ENCODE measurements at places on chromosomes 6 and 20. TPM values are rescaled to one million over a fixed set of nuclear protein-coding genes. Genes with fewer than 3 reads are reported as not detected.

The CST1 gene
- total RNA-seq: not detected

The SCGN gene
- not detected for total RNA-seq

- no peak for DNase-seq
These were observed 51.0 kb upstream of the TFAP2A start for GRCh38 chr6:10465629-10466499.

- DNase-seq: no peak
These were observed 46.0 kb upstream of the DACT2 start for GRCh38 chr6:168365422-168366165.

The PRKN gene
- total RNA-seq: 5.5 TPM

DNA sequence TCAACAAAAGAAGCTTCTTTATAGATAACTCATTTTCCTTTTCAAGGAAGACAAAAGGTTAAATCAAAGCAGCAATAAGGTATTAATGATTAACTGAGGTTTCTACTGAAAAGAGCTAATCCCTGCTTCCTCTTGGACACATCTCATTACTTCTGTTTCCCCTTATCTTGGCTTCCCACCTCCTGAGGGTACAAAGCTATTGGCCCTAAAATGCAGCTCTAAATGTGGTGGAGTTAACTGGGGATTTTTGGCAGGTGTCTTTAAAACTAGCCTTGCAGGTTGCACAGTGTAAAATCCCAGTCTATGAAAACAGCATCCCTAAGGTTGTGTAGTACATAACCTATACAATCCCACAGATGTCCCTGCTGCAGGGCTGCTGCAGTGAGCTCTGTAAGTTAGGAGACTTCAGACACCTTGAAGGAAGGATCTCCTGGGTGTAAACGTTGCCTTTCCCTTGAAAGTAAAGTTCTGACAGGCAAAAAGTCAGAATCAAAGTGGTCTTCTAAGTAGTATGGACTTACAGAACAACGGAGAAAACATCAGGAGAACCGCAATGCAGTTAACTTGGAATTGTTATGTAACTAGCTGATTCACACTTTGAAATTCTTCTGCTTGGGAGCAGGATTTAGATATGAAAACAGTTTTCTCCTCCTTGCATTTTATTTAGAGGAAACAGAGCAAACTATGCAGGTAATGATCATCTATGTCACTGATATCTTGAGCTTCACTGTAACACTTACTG lies 71.7 kb upstream of the TRAF3IP2 start:
- no peak for DNase-seq

GRCh38 chr6:21953831-21954801 lies 342.7 kb downstream of the PRL start:
- no peak for DNase-seq

DNA sequence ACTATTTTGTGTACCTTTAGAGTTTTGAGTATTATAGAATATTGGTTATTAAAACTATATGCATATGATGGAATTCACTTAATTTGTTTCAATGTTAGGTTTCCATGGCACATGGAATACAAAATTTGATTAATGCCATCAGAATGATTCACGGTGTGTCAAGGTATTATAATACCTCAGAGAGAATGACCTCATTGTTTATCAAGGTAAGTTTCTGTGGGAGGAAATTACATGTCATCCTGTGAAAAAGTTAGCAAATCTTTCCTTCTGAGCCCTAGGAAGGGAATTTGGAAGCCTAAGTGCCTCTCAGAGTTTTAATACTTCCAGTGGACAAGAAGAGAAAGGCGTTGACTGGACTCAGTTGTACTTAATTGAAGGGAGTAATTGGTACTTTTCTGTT lies 40.8 kb downstream of the DNAH8 start:
- DNase-seq: no peak

The TAGAP gene
- 2.7 TPM for total RNA-seq

- DNase-seq: no peak
These were observed 22.3 kb upstream of the APMAP start for GRCh38 chr20:25014816-25015215.

DNA sequence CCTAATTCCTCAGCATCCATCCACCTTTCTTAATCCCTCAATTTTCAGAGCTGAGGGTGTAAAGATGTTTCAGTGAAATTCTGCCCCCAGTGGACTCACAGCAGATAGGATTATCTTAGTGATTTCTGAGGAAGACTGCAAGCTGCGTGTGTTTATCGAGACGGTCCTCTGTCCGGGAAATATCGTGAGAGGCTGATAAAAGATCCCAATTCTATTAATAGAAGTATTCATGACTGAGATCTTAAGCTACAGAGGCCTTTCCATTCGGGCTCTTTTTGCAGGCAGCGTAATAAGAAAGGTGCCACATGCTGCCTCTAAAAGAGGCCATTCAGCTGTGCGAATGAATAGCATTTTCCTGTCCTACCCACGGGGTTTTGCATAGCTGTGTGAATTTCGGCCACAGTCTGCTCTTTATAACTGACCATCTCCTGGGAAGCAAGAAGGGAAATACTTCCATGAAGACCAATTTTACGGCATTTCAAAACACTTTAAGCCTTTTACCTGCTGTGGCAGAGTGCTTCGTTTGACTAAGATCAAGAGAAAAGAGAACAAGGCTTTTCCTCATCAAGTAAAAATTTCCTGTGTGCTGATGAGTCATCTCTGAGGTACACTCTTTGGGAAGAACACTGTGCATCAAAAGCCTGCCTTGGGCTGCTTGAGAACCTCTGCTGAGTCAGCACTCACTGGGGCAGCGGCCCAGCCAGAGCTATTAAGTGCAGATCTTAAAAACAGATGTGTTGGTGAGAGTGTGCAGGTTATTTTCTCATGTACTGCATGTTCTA lies 208.8 kb downstream of the ARHGAP18 start:
- DNase-seq: peak; percentile 43

DNA sequence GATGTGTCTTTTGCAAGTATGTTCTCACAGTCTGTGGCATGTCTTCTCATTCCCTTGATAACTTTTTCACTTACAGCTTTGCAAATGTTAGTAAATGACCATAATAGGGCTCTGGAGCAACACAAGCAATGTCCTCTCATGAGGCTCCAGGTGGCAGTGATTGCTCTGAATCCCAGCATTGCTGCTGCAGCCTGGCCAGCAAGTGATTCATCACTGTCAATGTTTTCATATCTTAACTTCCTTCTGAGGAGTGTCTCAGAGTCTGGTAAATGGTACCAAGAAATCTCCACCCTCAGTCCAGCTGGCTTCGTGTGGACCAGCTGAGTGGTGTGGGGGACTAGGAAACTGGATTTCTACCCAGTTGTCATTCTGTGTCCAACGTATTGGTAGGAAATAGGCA lies 139.6 kb downstream of the MYLK4 start:
- DNase-seq: no peak

The TTI1 gene
- 11.1 TPM for total RNA-seq

GRCh38 chr20:41155261-41155660 lies 17.9 kb downstream of the PLCG1 start:
- DNase-seq: no peak

GRCh38 chr6:138803861-138804260 lies 8.0 kb downstream of the ECT2L start:
- no peak for DNase-seq

The NEU1 gene
- total RNA-seq: 25.8 TPM

DNA sequence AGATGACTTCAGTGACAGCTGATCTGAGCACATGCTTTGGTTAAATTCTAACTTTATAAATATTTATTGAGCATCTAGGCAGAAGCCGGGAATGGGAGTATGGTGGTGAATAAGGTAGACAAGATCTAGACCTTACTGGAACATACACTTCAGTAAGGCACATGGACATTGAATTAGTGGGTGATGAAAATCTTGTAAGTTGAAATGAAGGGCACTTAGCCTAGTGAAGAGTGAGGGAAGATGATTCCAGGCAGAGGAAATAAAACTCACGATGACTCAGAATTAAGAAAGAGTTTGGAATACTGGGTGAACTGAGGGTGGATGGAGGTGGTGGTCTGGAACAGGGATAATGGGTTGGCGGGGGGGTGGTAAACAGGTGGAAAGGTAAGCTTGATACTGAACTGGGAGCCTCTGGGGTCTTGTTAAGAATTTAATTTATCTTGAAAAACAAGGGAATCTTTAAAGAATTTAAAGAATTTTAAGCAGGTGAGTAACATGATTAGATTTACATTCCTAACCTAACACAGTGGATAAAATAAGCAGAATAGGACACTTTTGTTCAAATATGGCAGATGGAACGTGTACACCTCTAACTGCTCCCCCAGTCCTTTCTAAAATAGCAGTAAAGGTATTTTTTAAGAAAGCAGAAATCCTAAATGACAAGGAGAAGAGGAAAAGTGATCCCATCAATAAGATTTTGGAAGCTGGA lies 75.2 kb upstream of the ARHGAP18 start:
- DNase-seq: no peak

- no peak for DNase-seq
These were observed at the start of gene TRIM15 for GRCh38 chr6:30163090-30163917. Gene TRIM15 (plus strand): TSS chr6:30163546. CDS start chr6:30163685, 139 bp downstream.

The ID4 gene
- 69.0 TPM for total RNA-seq

DNA sequence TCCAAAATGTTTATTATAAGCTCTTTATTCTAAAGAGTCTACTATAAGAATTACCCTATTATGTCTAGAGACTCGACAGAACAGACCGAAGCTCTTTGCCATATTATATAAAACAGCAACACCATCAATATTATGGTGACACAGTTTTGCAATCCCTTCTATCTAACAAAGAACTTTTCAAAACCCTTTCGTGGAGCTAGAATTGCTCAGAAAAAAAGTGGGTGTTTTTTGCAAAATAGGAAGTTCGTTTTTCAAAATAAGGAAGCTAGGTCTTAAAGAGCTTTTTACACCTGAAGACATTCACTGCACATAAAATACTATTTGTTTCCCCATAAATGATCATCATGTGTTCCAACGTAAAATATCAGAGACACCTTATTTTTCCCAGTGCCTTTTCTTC lies 240.0 kb downstream of the FOXC1 start:
- no peak for DNase-seq

DNA sequence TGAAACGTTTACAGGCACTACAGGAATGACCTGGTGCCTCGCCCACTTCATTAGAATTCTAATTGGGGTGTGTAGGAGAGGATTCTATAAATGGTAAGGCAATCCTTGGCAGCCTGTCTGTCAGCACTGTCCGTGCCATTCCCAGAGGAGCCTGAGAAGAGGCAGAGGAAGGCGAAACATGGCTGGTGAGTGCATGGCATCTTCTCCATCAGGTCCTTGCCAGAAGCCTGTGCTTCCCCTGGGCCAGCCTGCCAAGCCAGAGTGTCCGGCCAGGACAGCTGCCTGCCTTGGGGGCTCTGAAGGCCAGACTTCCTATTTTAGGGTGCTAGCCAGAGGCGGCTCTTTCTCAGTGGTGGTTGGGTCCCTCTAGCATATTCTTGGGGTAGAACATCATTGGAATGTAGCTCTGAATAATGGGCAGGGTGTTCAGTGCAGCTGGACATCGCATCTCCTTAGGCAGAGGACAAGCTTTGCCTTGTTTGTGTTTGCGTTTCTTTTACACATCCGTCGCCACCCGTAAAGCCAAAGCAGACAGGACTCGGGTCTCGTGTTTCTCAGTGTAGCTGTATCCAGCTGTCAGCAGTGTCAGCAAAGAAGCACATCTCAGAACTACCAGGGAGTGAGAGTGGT lies at the start of gene TGM3:
Gene TGM3, plus strand, starts transcription at position 116 of the 630 bp plus-strand sequence. Its CDS starts 63 bp downstream, at position 179.
- DNase-seq: no peak

The NR2E1 gene
- not detected for total RNA-seq

The PHACTR1 gene
- 1.8 TPM for total RNA-seq

The UBR2 gene
- 31.8 TPM for total RNA-seq

The HLA-DQA2 gene
- 1.8 TPM for total RNA-seq

The ADAM33 gene
- 226 TPM for total RNA-seq

GRCh38 chr6:28906669-28907068 lies 17.1 kb downstream of the TRIM27 start:
- no peak for DNase-seq

The AURKA gene
- 4.3 TPM for total RNA-seq

DNA sequence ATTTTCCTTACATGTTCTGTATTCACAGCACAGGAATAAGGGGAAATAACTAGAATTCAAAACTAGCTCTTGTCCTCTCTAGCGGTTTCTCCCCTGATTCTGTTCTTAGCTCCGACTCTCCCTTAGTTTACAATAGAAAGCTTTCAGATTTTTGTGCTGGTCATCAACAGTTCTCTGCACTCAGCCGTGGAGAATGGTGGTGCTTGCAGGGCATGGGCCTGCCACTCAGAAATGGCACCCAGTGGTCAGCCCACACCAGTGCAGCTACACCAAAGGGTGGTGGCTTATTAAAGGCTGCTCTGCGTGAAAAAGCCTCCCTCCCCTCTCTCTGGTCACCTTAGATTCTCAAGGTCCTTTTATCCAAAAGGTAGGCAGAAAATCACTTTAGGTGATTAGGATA lies 123.5 kb downstream of the SASH1 start:
- no peak for DNase-seq

- DNase-seq: no peak
These were observed 18.3 kb downstream of the SRC start for GRCh38 chr20:37364013-37364926.

DNA sequence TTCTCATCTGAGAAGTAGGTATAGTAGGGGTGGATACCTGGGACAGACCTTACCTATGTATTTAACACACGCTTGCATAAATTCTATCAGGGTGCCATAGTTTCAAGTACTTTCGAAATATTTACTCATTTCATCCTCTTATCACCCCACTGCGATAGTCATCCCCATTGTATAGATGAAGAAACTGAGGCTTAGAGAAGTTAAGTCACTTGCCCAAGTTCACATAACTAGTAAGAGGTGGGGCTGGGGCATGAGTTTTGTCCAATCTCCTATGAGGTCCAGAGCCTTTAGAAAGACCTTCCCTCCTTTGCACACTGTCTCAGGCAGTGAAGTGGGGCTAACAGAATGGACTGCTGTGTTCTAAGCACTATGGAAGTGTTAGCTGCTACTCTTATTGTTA lies 6.2 kb downstream of the TULP1 start:
- DNase-seq: no peak

The OLIG3 gene
- total RNA-seq: not detected

The COL19A1 gene
- total RNA-seq: 0.42 TPM

The GHRH gene
- total RNA-seq: not detected

DNA sequence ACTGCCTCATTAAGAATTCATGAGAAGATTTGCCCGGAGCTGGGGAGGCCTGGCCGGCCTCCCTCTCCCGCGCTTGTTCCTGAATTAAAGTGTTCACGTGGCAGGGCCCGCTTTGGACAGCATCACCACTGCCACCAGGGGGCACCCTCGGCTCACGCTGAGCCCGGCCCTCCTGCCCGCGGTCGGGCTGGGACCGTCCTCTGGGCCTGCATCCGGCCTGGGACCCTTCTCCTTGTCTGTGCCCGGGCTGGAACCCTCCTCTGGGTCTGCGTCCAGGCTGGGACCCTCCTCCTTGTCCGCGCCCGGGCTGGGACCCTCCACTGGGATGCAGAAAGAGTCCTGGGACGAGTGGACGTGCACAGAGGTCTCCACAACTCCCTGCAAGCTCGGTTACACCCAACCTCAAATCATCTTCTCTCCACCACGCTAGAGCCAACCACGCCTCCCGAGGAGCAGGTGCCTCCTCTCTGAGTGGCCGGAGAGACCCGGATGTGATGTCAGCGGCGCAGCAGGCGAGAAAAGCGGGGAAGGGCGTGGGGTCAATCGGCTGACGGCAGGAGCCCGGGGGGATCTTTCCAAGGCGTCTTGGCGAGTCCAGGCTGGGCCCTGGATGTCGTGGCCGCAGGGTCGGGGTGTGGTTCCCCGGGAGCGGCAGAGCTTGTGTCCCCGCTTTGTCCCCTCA lies 50.9 kb upstream of the DACT2 start:
- peak; percentile 45 for DNase-seq

The KCNK5 gene
- 18.6 TPM for total RNA-seq

The RAD21L1 gene
- total RNA-seq: not detected

The PTPRK gene
- 19.0 TPM for total RNA-seq

Data from tibial nerve (tissue), 4 donors.